ENCODE measurements at places on chromosomes 11 and 22.
A peak's percentile ranks its signal among the peaks of the same experiment; 100 is the strongest.

- DNase-seq, result no peak
Observed at GRCh38 chr22:19723983-19724827, 866 bp downstream of the GP1BB start.

DNA sequence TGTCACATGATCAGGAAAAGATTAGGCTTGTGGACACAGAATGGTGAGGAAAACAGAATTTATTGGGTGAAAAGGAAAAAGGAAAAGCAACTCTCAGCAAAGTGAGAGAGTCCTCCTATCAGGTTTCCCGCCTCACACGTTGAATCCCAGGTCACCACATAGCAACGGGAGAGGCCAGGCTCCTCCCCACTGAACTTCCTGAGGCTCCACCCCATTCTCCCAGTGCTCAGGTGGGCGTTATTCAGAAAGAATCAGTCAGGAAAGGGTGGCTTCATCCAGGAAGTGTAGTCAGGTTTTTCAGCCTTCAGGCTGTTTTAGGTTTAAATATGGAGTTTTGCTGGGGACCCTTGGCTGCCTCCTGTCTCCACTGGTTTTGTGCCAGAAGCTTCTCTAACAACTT lies 66.9 kb downstream of the SPON1 start:
- DNase-seq, result no peak

GRCh38 chr22:26430600-26430999 lies 1.5 kb downstream of the ASPHD2 start:
- DNase-seq, result no peak

DNA sequence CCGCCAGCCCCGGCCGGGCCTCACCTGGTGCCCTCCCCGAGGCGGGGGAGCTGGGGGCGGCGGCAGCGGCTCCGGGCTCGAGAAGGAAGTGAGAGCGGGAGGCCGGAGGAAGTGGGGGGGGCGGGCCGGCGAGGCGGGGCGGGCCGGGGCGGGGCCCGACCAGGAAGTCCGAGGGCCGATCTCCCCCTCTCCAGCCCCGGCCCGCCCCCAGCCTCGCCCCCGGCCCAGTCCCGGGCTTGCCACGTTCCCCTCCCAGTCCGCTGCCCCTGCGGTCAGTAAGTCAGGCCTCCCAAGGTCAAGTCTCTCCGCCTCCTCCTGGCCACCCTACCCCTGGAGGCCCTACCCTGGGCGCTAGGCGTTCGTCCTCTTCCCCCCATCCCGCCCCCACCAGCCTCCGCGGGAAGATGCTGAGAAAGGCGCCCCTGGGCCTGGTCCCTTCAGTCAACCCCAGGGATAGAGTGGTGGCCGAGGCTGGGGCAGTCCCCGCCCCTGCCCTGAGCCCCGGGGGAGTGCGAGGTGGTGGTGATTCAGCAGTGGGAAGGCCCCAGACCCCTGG lies at the start of gene RHOG:
Gene RHOG, minus strand, starts transcription at position 90 of the 556 bp plus-strand sequence. CDS start 12,821 bp downstream, outside the sequence.
- peak; percentile 92 for DNase-seq

DNA sequence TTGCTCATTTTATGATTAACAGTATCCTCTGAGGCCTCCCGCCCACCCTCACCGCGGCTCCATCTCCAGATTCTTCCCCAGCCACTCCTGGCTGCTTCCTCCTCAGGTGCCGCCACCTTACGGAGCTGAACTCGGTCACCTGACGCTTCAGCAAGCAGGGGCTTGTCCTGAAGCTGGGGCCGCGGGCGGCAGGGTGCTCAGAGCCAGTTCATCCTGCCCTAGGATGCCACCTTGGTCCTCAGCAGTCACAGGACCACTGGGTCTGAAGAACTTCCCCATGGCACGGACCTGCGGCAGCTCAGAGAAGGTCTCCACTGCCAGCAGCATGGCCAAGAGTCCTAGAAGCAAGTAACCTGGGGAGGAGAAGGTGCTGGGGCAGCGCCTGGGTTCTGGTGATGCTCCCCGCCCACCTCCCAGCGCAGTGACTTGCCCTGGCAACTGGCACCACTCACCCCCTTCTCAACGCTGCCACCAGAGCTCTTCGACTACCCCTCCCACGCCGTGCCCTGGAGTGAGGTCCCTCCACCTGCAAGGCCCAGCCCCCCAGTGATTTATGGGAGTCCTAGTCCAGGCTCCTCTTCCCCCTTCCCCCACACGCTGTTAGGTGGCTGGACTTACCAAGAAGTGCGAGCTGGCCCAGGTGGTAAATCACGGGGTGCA lies 2.6 kb downstream of the KCNK7 start:
- no peak for DNase-seq

DNA sequence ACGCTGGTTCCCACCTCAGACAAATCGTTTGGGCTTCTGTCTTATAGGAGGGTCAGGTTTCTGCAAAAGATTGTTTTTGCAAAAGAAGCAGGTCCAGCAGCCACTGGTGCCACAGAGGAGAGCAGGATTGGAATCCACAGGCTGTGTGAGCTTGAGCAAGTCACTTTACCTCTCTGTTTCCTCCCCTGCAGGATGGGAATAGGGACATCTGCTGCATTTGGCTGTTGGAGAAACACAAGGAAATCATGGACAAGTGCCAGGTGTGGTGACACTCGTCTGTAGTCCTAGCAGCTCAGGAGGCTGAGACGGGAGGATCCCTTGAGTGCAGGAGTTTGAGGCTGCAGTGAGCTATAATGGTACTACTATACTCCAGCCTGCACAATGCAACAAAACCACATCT lies 422.6 kb downstream of the MN1 start:
- no peak for DNase-seq

- DNase-seq, result no peak
Observed at GRCh38 chr11:132125988-132126871, 755.8 kb downstream of the NTM start.

DNA sequence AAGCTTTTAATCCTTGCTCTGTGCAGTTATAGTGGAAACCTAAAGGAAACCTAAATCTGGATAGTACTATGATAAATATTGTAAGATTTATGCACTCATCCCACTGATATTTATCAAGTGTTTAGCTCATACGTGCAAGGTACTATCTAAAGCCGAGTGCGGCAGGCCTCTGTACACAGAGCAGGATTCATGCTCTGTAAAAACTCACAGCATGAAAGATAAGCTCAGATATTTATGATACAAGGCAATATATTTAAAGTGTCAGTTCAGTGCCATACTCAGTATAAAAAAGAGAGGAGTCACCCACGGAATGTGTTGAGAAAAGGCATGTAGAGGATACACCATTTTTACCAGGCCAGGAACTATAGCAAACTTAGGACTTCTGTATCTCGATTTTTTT lies 66.2 kb downstream of the MAML2 start:
- no peak for DNase-seq

DNA sequence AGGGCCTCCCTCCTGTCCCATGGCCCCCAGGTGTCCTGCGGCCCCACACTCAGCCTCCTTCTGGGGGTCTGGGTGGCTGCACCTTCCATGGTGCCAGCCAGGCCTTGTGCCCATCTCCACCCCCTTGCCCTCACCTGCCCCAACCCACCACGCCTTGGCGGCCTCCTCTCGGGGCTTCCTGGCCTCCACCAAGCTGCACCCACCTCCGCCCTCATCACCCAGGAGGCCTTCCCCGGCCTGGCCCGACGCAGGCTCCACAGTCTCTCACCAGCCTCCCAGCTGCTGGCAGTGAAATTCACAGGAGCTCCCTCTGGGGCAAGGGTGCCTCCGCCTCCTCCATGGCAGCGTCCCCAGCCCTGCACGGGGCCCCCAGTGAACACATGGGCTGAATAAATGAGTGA lies 35.9 kb upstream of the WNT7B start:
- no peak for DNase-seq

DNA sequence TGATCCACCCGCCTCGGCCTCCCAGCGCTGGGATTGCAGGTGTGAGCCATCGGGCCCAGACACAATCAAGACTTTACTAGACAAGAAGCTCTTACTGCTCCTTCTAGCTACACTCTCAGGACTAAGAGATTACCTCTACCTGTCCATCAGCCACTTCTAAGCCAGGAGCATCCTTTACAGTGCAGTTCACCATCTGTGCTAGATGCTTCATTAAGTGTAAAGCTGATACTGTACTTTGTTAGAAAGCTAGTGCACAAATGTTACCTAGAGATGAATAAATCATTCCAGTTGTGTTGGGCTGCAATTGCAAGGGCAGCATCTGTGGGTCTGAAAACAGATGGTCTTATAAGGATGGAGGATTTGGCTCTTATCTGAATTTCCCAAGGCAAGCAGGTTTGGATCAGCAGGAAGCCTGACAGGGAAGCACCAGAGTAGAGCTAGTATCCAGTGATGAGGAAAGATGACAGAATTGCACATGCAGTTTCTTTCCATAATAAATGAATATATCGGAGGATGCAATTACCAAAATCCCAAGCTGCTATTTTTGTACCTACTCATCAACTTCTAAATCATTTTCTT lies 58.3 kb downstream of the FAM168A start:
- DNase-seq, result no peak

GRCh38 chr11:72647882-72648281 lies 26.3 kb downstream of the PDE2A start:
- no peak for DNase-seq

DNA sequence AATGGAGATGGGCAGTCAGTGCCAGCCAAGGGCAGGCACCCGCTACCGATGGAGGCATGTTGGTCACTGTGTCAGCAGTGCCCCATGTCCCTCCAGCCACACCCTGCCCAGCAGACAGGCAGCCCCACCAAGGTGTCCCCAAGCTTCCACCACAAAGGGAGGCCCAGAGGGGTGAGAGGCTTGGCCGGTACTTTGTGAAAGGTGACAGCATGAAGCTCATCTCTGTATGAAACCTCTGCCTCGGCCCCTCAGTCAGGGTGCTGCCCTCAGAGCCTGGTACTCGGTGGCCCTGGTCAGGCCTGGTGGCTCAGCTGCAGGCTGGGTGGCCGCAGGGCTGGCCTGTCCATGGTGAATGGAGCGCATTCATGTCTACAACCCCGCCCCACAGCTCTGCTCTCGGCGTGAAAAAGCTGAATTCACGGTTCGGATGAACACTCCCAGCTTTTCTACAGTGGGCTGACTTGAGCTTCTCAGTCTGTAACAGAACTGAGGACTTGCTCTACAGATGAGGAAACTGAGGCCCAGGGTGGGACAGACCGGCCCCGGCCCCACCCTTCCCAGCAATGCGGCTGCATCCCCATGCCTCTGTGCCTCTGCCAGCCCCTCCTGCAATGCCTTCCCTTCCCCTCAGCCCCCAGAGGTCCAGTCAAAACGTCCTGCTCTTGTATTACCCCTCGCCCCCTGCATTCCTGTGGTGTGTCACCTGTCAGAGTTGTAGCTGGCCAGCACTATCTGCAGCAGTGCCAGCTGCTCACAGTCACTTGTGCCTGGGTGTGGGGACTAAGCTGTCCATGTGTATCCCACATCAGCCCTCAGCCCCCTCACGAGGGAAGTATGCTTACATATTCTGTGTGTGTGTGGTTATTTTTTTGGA lies 27.7 kb downstream of the RSPH14 start:
- DNase-seq, result peak; percentile 90

GRCh38 chr11:84021291-84021690 lies 735.1 kb upstream of the CCDC90B start:
- DNase-seq, result no peak

DNA sequence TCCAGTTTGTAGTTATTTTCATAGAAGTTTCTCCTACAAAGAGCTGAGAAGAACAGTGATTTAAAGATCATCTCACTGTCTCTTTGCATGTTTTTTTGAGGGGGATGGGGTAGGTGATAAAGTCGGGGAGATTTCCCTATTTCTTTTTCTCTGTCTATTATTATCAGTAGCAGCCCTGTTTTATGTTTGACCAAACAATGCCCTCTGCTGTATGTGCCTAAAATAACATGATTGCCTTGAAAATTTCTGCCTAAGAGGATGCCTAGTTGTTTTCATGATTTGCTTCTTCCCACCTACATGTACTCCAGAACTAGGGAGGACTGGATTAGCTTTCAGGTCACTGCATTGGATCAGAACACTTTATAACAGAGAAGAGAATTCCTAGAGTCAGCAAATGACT lies 1330.2 kb downstream of the LRRC4C start:
- DNase-seq, result no peak

- peak; percentile 52 for DNase-seq
Observed at GRCh38 chr11:118194835-118195627, 18.6 kb upstream of the SCN2B start.

DNA sequence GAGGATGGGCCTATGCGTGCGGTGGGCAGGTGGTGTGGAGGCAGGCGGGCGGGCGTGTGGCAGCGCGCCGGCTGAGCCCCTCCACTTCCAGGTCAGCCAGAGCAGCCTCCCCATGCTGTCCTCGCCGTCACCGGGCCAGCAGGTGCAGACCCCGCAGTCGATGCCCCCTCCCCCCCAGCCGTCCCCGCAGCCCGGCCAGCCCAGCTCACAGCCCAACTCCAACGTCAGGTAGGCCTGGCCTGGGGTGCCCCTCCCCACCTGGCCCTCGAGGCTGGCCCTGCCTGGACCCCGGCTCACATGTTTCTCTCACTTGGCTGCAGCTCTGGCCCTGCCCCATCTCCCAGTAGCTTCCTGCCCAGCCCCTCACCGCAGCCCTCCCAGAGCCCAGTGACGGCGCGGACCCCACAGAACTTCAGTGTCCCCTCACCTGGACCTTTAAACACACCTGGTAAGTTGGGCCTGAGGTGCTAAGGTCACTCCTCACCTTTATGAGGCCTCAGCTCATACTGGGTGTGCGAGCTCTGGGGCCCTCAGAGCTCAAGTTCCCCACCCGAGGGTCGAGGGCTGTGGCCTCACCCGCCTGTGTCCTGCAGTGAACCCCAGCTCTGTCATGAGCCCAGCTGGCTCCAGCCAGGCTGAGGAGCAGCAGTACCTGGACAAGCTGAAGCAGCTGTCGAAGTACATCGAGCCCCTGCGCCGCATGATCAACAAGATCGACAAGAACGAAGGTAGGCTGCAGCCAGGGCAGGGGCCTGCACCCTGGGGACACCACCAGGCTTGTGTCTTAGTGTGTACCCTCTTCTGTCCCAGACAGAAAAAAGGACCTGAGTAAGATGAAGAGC lies 75.3 kb downstream of the MED15 start:
- no peak for DNase-seq

GRCh38 chr11:101336155-101336554 lies 206.5 kb upstream of the PGR start:
- DNase-seq, result no peak

GRCh38 chr11:125233736-125234275 lies 69.3 kb downstream of the PKNOX2 start:
- no peak for DNase-seq

GRCh38 chr11:60859616-60860250 lies 4.0 kb upstream of the PTGDR2 start:
- DNase-seq, result peak; percentile 47

- no peak for DNase-seq
Observed at GRCh38 chr22:35538801-35539321, 1.8 kb upstream of the RASD2 start.

- DNase-seq, result no peak
Observed at GRCh38 chr11:66338276-66339161, 2.3 kb upstream of the RIN1 start.

- DNase-seq, result no peak
Observed at GRCh38 chr22:39243439-39244135, 1.2 kb downstream of the PDGFB start.

DNA sequence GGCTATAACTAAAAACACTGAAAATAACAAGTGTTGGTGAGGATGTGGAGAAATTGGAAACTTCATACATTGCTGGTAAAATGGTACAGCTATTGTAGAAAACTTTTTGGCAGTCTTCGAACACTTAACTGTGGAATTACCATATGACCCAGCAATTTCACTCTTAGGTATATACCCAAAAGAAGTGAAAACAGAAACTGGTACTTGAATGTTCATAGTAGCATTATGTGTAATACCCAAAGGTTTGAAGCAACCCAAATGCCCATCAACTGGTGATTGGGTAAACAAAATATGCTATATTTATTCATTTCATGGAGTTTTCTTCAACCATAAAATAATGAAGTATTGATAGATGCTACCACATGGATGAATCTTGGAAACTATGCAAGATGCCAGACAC lies 40.8 kb upstream of the FTH1 start:
- no peak for DNase-seq

- DNase-seq, result no peak
Observed at GRCh38 chr11:33060271-33060670, 20.9 kb downstream of the TCP11L1 start.
